ENCODE measurements at places on chromosomes 11 and 22.

DNA sequence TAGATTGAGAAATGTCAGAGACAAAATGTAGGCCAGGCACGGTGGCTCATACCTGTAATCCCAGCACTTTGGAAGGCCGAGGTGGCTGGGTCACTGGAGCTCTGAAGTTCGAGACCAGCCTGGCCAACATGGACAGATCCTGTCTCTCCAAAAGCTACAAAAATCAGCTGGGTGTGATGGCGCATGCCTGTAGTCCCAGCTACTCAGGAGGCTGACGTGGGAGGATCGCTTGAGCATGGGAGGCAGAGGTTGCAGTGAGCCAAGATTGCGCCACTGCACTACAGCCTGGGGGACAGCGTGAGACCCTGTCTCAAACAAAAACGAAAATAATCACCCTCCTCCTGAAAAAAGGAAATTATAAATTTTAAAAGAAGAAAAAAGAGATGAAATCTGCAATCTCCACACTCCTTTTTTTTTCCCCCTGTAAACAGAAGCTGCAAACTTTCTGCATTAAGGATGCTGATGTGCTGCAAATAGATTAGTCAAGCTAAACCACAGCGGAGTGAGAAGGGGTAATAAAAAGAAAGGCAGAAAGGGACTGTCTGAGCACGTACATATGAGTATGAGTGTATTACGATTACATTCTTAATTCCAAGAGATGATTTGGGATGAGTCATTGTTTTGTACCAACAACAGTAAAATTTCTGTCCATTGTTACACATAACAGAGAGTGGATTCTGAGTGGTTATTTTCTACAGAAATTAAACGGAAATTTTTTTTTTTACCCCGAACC lies 87.3 kb downstream of the SIK3 start:
- DNase-seq: no peak

DNA sequence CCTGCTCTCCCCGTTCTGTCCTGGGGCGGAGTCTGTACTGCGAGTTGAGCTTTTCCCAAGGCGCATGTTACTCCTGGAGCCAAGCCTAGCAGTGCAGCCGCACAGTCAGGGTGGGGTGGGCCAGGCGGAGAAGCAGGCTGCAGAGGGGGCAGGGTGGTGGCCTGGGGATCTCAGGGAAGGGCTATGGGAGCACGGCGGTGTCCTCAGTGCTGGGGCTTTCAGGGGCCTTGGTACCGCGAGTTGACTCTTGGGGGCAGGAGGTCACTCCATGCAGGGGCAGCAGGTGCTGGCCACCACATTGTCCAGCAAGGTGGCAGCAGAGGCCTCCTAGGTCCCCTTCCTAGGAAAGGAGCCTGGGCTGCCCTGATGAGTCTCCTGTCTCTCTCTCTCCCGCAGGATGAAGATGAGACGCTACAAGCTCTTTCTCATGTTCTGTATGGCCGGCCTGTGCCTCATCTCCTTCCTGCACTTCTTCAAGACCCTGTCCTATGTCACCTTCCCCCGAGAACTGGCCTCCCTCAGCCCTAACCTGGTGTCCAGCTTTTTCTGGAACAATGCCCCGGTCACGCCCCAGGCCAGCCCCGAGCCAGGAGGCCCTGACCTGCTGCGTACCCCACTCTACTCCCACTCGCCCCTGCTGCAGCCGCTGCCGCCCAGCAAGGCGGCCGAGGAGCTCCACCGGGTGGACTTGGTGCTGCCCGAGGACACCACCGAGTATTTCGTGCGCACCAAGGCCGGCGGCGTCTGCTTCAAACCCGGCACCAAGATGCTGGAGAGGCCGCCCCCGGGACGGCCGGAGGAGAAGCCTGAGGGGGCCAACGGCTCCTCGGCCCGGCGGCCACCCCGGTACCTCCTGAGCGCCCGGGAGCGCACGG lies 14.9 kb upstream of the MIEF1 start:
- DNase-seq: peak; percentile 75

- no peak for DNase-seq
Observed at GRCh38 chr22:17104336-17104935, 16.7 kb downstream of the TMEM121B start.

DNA sequence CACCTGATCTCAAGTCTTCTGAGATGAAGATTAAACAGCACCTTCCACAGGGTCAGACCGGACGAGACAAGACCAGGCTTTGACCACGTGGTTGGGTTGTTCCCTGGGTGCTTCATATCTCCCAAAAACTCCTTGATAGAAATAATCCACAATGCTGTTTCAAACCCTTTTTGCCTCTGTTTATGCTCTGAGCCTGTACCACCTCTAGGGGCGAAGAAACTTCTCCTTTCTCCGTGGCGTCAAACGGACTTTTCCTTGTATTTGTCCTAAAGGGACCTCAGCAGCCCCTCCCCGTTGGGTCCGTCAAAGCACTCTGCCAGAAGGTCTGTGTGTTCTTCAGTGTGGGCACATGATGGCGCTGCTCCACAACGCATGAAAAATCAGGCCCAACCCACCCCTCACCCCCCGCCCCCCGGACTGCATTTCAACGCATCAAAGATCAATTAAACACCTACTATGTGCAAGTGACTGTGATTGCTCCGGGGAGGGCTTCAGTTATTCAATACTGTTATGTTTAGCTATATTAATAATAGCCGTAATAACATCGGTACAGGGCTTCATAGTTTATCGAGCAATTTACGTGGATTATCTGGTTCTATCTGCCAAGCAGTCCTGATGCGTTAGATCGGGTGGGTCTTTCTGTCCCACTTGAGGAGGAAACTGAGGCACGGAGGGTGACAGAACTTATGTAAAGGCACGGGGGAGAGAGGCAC lies 17.3 kb upstream of the EIF3D start:
- peak; percentile 79 for DNase-seq

DNA sequence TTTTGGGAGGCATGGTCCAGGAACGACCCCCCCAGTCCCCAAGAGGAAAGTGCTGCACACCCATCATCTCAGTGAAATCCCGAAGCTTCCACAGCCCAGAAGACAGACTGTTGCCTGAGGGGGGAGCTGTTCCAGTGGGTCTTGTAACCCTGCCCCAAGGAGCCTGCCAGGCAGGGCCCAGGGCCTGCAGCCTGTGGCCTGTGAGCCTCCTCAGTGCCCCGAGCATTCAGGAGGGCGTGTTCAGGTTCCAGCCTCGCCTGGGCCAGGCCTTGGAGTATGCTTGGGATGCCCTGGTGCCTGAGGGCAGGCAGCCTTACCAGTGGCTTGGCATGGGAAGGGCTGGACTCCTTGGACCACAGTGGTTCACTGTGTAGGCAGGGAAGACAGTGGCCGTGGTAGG lies 18.0 kb upstream of the CABP2 start:
- no peak for DNase-seq

DNA sequence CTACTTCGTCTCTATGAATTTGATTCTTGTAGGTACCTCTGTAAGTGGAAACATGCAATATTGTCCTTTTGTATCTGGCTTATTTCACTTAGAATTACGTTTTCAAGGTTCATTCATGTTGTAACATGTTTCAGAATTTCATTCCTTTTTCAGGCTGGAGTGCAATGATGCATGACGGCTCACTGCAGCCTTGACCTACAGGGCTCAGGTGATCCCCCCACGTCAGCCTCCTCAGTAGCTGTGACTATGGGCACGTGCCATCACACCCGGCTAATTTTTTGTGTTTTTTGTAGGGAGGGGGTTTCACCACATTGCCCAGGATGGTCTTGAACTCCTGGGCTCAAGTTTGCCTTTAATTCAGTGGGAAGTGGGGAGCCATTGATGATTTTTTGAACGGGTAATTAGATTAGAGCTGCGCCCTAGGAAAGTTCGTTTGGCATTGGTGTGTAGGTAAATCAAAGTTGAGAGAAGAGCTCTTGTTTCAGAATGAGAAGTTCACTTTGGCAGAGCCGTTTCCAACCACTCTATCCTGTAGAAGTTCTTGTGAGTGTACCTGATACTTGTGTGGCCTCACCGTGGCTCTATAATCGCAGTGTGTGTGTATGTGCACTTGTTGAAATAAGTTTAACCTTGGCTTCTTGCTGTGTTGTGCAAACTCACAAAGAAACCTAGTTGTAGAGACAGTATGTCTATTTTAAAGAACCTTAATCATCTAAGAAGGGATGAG lies 115.9 kb downstream of the NAV2 start:
- no peak for DNase-seq

DNA sequence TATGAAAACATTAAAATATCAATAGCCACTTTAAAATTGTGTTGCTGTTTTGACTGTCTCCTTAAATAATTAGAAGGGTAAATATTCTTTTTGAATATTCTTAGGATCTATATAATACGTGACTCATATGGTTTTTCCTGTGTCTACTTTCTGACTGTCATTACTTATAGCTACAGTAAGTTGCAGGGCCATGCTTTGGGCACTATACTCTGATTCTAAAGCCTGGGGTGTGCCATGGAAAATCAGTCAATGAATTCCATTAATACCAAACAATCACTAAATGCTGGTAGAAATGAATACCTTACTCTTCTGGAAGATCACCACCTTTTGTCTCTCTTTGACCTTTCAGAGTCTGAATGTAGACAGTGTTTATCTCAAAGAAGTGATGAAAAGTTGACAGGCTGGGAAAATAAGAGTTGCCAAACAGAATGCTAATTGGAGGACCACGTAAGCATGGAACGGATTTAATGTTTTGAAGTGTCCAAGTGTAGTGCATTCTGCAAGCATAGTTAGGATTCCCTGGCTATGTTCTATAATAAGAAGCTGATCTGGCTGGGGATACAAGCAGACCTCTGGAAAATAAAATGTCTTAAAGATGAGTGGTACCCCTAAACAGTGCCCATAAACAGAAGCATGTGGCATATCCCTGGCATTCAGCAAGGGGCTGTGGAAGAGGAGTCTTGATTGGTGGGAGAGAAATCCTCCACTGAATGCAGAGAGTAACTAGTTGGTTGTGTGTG lies 16.8 kb downstream of the LUZP2 start:
- no peak for DNase-seq

Measured in cerebellar cortex (tissue), 1 donor.